ENCODE measurements at places on chromosomes 6 and 20. TPM values are rescaled to one million over a fixed set of nuclear protein-coding genes. Genes with fewer than 3 reads are reported as not detected.

The HSPA12B gene
- not detected for total RNA-seq

The VSX1 gene
- not detected for total RNA-seq

The YTHDF1 gene
- 11.9 TPM for total RNA-seq

The SLC17A3 gene
- total RNA-seq, result not detected

The SLC44A4 gene
- total RNA-seq, result not detected

The CST7 gene
- total RNA-seq, result not detected

The AGPAT1 gene
- total RNA-seq, result 16.8 TPM

The UNC5CL gene
- total RNA-seq, result 0.12 TPM

The FOXA2 gene
- not detected for total RNA-seq

The SLC22A7 gene
- not detected for total RNA-seq

The OXT gene
- not detected for total RNA-seq
